Left lung (tissue), 14 donors: ENCODE measurements at places on chromosomes 16 and 17. TPM values are rescaled to one million over a fixed set of nuclear protein-coding genes. Genes with fewer than 3 reads are reported as not detected.

DNA sequence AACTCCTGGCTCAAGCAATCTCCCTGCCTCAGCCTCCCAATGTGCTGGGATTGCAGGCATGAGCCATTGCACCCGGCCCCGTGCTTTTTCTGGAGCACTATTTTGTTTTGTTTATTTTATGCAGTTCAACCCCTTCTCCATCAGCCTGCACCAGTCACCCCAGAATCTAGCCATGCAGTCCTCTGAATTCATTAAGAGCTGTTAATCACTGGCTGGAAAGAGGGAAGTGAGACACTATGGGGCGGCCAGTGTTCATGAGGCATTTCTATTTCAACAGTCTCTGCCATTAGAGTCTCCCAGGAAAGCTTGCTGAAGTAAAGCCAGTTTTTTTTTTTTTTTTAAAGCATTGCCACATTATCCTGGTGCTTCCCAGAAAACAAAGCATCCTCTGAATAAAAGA lies 1.7 kb downstream of the VWA3A start:
- no peak overlapping the region for H3K27ac ChIP-seq
- H3K36me3 ChIP-seq: no peaks in the 10 kb centered on the region
- peaks cover 2% of the 10 kb centered on the region for H3K4me1 ChIP-seq
- DNase-seq: no peak
- no peak overlapping the region for H3K4me3 ChIP-seq

DNA sequence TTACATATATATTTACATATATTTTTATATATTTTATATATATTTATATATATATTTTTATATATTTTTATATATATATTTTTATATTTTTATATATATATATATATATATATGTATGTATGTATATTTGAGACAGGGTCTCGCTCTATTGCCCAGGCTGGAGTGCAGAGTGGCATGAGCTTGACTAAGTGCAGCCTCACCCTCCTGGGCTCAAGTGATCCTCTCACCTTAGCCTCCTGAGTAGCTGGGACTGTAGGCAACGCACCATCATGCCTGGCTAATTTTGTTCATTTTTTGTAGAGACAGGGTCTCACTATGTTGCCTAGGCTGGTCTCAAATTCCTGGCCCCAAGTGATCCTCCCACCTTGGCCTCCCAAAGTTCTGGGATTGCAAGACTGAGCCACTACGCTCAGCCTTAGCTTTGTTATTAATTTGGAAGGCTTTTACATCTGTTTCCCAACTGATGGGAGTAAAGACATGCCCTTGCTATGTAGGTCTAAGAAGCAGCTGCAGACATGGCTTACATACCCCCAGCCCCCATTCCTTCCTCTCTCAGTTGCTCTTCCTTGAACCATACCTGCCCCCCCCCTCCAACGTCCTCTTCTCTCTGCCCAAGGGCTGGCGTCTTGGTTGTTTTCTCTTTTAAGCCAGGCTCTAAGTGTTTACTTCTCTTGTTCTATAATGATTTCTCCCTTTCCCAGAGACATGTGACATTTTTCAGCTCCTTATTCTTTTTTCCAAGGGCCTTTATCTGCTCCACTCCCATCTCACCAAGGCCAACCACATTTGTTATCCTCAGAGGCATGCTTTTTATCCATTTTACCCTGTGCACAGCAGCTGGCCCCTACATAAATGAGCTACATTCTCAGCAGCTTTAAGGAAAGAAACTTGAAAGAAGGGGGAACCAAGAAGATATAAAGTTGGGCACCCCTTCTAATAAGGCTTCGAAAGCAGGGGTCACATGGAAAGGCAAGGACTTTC lies 64.2 kb upstream of the ATF7IP2 start:
- no peaks in the 10 kb centered on the region for H3K4me1 ChIP-seq
- H3K27me3 ChIP-seq: no peaks in the 10 kb centered on the region
- no peak for DNase-seq
- H3K4me3 ChIP-seq: no peak overlapping the region
- no peaks in the 10 kb centered on the region for H3K36me3 ChIP-seq

- no peaks in the 10 kb centered on the region for H3K36me3 ChIP-seq
- H3K27me3 ChIP-seq: no peaks in the 10 kb centered on the region
- H3K4me3 ChIP-seq: no peak overlapping the region
- no peak for DNase-seq
- H3K4me1 ChIP-seq: no peaks in the 10 kb centered on the region
- H3K27ac ChIP-seq: no peak overlapping the region
Observed at GRCh38 chr16:19871721-19872120, 12.9 kb downstream of the GPRC5B start.

GRCh38 chr17:58728798-58729197 lies 26.9 kb upstream of the PPM1E start:
- no peaks in the 10 kb centered on the region for H3K36me3 ChIP-seq
- H3K27ac ChIP-seq: no peak overlapping the region
- DNase-seq: no peak

GRCh38 chr17:21007646-21008045 lies 35.2 kb downstream of the USP22 start:
- H3K4me3 ChIP-seq: no peak overlapping the region
- peaks cover 100% of the 10 kb centered on the region for H3K36me3 ChIP-seq
- H3K4me1 ChIP-seq: no peaks in the 10 kb centered on the region
- H3K27ac ChIP-seq: no peak overlapping the region
- no peaks in the 10 kb centered on the region for H3K27me3 ChIP-seq

The LYRM1 gene
- polyA plus RNA-seq: 31.1 TPM

The CSH2 gene
- polyA plus RNA-seq: 0.20 TPM

The NPIPA5 gene
- polyA plus RNA-seq: 2.5 TPM

The DERL2 gene
- polyA plus RNA-seq: 75.1 TPM

The SDR42E1 gene
- polyA plus RNA-seq: 9.1 TPM

- H3K4me3 ChIP-seq: no peak overlapping the region
- no peak overlapping the region for H3K27ac ChIP-seq
- H3K4me1 ChIP-seq: peaks cover 5% of the 10 kb centered on the region
- peak; percentile 34 for DNase-seq
- no peaks in the 10 kb centered on the region for H3K36me3 ChIP-seq
Observed at GRCh38 chr17:9361188-9361955, 214.2 kb downstream of the STX8 start.

The NOTUM gene
- polyA plus RNA-seq: 71.4 TPM

DNA sequence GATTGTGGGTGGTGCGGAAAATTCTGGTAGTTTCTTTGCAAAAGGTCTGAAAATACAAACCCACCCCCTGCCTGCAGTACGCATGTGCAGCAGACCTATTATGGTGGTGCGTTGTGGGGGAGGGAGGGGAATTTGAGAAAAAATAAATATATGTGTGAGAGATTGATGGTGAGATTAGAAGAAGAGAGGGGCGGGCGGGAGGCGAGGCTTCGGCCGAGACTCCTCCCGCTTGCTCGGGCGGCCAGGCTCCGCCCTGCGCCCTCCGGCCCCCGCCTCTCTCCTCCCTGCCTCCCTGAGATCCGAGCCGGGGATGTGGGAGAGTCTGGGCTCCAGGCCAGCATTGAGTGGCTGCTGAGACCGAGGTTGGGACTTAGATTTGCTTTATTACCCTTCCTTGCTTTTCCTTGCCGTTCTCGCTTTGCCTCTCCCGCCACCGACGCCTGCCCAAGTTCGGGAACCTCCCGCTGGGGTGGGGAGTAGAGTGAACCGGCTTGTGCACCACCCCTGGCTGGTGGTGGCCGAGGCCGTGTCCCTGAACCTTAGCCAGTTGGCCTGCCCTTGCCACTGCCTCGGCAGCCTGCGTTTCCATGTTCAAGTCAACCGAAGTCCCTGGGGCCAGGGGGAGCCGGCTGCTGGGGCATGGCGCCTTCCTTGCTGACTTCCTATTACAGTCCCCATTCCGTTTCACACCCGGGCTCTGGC lies 956 bp upstream of the CHD3 start:
- H3K36me3 ChIP-seq: peaks cover 20% of the 10 kb centered on the region
- H3K27me3 ChIP-seq: no peaks in the 10 kb centered on the region
- peak; percentile 98 for DNase-seq
- H3K4me1 ChIP-seq: peaks cover 65% of the 10 kb centered on the region
- H3K4me3 ChIP-seq: peak overlapping the region; percentile 24

DNA sequence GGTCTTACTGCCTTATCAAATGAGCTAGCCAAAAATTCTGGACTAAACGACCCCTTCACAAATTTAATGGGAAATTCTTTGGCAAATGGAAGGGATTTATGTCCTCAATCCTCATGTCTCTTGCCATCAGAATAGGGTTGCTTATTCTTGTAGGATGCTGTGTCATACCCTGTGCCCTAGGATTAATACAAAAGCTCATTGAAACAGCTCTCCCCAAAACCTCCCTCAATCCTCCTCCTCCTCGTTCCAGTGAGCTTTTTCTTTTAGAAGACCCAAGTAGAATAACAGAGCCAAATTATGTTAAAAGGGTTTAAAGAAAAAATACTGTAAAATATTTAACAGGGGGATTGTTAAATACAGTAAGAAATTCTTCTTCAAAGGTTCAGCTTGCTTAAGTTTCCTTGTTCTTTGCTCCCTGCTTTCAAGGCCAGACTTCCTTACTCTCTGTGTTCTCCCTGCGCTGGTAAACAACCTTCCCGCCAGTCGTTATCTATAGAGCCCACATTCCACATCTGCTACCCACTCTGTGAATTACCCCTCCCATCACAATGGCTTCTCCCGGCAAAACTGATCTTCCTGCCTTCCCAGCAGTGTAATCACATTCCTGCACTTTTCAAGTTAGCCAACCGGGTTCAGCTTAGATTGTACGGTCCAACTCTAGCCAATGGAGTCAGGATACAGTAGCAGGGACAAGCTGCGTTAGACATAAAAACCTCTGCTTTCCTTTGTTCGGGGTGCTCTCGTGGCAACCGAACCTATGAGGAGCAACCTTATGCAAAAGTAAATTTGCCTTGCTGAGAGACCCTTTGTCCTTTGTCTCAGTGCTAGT lies 9.7 kb downstream of the HPR start:
- no peak overlapping the region for H3K27ac ChIP-seq
- H3K27me3 ChIP-seq: no peaks in the 10 kb centered on the region
- no peak overlapping the region for H3K4me3 ChIP-seq

DNA sequence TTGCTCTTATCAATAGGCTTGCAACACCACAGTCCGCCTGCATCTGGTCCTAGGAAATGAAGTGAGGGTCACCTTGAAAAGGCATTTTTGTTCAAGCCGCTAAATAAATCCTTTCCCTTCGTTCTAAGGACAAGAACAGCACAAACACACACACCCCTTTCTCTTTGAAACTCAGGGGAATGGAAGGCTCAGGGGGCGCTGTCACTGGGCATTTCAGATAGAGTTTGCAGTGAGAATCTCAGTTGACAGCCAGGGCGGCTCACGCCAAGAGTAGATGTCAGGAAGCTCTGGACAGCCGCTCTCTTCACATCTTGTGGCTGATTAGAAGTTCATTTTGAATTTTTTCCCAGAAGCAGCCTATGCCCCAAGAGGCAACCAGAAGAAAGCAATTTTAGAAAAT lies 39.8 kb downstream of the ABAT start:
- no peaks in the 10 kb centered on the region for H3K4me1 ChIP-seq
- no peaks in the 10 kb centered on the region for H3K27me3 ChIP-seq
- H3K27ac ChIP-seq: no peak overlapping the region

The TEX14 gene
- 1.6 TPM for polyA plus RNA-seq

The GNGT2 gene
- 2.8 TPM for polyA plus RNA-seq

The BCL6B gene
- 37.4 TPM for polyA plus RNA-seq

The TOX3 gene
- polyA plus RNA-seq: 5.2 TPM

DNA sequence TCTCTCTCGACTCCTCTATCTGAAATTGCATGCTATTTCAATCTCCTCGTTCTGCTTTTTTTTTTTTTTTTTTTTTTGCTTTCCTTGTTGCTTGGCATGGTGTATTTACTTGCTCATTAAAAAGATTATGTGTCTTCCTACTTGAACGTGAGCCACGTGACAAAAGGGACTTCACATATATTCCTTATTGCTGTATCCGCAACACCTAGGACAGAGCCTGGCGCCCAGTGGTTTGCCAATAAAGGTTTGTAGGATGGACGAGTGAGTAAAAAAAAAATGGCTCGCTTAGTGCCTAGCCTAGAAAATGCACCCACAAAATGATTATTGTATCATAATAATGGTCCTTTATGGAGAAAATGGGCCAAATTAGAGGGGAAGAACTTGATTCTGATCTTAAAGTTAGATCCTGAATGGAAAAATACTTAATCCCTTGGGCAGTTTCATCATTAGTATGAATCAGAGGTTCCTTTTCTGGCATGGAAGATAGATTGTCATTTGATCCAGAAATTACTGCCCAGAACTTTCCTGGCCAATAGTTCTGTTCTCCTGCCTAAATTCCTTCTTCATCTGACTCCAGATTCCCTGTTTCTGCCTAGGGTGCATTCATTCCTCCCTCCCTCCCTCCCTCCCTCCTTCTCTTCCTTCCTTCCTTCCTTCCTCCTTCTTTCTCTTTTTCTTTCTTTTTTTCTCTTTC lies 13.6 kb upstream of the TMEM220 start:
- no peaks in the 10 kb centered on the region for H3K27me3 ChIP-seq
- no peak overlapping the region for H3K27ac ChIP-seq
- no peaks in the 10 kb centered on the region for H3K4me1 ChIP-seq
- H3K36me3 ChIP-seq: no peaks in the 10 kb centered on the region
- H3K4me3 ChIP-seq: no peak overlapping the region

The PIMREG gene
- 23.7 TPM for polyA plus RNA-seq

- H3K36me3 ChIP-seq: no peaks in the 10 kb centered on the region
- DNase-seq: no peak
- H3K27me3 ChIP-seq: no peaks in the 10 kb centered on the region
- H3K4me1 ChIP-seq: no peaks in the 10 kb centered on the region
- H3K27ac ChIP-seq: peak overlapping the region; percentile 59
- no peak overlapping the region for H3K4me3 ChIP-seq
Observed at GRCh38 chr17:4130715-4131114, 12.1 kb downstream of the ZZEF1 start.
